ENCODE measurements at places on chromosomes 6 and 20.

DNA sequence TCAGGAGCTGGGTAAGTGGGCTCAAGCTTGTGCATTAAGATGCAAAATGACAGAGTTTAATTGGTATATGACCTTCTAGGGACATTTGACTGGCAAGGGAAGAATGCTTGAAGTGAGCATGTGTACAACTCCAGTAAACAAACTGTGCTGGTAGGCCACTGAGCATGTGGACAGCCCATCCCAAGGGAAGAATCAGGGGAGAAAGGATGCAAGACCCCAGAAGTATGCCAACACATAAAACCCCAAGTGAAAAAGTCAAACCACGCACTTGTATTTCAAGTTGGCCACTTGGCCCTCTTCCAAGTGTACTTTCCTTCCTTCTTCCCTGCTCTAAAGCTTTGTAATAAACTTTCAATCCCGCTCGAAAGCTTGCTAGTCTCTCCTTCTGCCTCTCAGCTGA is 10.4 kb upstream of the THBD start:
- DNase-seq: no peak

- DNase-seq: no peak
Measured at GRCh38 chr20:37108676-37109075, 12.9 kb upstream of the RBL1 start.

DNA sequence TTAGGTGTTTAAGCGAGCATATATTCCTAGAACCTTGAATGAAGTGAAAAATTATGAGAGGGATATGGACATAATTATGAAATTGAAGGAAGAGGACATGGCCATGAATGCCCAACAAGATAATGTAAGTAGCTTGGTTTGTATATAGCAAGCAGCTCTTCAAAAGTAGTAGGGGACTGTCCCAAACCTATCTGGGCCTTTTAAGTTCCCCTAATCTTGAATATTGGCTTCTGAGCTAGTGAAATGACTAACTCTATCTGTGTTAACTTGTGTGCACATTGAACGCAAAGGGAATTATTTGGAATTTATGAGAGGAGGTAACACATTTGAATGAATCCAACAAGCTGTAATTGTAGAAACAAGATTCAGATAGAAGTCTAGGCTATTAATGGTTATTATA is 21.7 kb downstream of the RIOK1 start:
- no peak for DNase-seq

DNA sequence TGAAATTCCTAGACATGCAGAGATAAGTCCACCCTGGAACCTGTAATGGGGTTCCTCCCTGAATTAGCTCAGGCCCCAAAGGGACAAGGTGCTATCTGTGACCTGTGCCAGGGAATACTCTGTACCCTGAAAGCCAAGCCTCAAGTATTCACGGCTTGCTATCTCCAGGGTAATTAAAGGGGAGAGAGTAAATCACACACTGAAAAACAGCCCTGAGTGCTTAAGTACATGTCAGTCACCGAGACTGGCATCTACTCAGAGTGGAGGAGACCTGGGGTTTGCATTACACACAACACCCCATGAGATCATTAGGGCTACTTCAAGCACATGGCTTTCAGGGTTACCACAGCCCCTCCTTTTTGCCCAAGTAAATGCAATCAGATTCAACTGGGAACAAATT is 188.1 kb downstream of the CD83 start:
- no peak for DNase-seq

DNA sequence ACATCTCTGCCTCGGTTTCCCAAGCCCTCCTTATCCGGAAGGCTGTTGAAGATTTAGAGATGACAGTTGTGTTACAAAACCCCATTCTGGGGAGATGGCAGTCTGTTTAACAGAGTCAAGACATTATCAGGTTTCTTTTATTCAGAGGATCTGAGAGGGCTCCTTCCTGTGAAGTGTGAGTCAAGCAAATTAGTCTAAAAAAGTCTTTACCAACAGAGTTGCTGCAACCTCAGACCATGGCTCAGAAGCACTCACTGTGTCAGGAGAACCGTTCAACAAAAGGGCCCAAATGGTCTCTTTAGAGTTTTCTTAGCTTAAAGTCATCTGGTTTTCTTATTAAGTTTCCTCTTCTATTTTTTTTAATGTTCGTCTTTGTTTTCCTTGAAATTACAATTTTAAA is 717.8 kb downstream of the EPM2A start:
- no peak for DNase-seq

GRCh38 chr20:51533291-51534172 is 9.0 kb downstream of the NFATC2 start:
- no peak for DNase-seq
